ENCODE measurements at places on chromosomes 12 and 14.

DNA sequence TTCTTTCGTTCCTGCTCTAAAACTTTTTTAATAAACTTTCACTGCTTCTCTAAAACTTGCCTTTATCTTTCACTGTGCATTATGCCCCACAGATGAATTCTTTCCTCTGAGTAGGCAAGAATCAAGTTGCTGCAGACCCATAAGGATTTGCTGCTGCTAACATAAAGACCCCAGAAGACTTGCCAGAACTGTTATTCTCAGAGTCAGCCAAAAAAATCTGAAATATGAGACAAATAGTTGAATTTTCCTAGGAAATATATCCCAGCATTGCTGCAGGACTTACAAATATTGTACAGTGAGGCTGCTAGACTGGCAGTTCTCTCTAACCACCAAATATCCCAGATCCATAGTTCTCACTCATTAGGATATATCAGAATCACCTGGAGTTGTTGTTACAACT lies 349.1 kb upstream of the FLRT2 start:
- no peak for DNase-seq

DNA sequence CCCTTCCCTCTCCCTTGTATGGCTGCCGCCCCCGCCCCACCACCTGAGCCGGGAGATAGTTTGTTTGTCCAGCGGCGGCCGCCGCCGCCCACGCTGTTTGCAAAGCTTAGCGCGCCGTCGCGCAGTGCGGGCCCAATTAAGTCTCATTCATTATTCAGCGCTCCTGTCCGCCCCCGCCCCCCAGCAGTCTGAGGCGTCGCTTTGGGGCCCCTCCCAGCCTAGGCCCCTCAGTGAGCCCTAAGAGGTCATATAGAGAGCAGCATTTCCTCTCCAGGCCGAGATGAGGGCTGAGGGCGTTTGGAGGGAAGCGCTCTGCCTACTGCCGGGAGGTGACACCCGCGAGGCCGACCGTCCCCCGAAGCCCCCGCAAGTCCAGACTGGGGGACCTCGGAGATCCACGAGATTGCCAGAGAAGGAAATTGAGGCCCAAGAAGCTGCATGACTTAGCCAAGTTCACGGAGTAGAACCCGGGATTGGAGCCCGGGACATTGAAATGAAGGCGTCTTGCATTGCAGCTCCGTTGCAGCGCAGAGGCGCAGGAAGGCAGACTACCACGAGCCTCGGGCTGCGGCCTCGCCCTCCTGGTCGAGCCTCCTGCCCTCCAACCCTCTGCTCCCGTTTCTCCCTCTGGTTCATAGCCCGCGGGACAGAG lies at the start of gene DNAJC22:
DNAJC22 (plus strand) TSS at position 230 of the 652 bp plus-strand sequence. CDS start 1,985 bp downstream, outside the sequence.
- DNase-seq: no peak

DNA sequence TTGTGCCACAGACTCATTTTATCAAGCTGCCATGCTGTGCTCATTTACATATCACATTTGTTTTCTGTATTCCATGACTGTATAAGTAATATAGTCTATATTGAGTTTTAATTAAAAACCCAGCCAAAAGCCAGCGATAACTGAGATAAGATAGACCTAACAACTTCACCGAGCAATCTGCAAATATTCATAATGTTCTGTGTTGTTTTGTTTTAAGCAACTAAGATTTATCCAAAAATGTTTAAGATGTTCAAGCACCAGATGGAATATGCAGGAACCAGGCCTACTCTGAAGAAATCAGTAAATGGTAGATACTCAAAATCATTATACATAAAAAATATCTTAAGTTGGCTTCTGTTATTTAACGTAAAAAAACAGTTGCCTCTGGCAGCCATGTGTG lies 295.3 kb downstream of the ITPR2 start:
- no peak for DNase-seq

DNA sequence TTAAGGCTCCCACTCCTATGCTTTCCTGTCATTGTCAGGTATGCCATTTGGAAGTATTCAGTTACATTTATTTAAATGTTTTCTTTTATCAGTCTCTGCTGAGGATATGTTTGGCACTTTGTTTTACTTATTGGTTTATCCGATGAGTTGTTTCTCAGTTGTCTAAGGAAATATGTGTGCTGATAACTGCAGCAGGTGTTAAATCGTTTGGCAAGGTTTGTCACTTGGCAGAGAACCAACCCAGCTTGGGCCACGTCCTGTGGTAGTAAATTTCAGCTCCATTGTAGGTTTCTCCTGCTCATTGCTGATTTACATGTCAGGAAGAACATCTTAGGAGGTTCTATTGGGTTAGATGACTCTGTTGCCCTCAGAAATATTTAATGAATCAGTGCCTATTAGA lies 22.0 kb upstream of the MGST1 start:
- DNase-seq: no peak

DNA sequence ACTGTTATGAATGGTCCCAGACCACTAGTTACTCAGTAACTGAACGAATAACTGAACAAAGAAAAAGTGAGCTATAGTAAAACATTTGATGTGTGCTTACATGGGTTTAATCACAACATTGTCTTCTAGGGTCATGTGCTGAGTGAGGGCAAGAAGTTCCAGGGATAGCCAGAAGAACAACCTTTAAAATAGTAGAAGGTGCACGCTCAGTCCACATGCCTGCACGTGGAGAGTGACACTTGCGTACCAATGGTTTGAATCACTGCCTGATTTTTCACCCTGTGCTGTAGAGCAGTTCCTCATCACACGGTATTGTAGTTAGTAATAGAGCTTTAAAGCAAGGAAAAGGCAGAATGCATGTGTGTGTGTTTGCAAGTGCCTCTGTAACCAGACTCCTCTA lies 224.2 kb downstream of the EGLN3 start:
- DNase-seq: no peak

GRCh38 chr14:101234999-101235334 lies 326.3 kb upstream of the DIO3 start:
- DNase-seq: no peak

GRCh38 chr14:87745507-87746118 lies 247.4 kb downstream of the GALC start:
- DNase-seq: no peak

GRCh38 chr12:57490126-57490525 lies 2.3 kb downstream of the MARS1 start:
- DNase-seq: no peak

DNA sequence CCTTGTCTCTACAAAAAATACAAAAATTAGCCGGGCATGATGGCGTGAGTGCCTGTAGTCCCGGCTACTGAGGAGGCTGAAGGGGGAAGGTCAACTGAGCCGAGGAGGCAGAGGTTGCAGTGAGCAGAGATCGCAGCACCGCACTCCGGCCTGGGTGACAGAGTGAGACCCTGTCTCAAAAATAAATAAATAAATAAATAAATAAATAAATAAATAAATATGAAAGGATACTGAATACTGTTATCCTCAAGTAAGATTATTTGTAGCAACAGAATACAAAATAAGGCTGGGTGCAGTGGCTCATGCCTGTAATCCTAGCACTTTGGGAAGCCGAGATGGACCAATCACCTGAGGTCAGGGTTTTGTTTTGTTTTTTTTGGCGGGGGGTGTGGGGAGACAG lies 1.9 kb downstream of the RNF41 start:
- no peak for DNase-seq

GRCh38 chr14:76909266-76909665 lies 83.1 kb downstream of the LRRC74A start:
- DNase-seq: no peak

- no peak for DNase-seq
These were observed 50.5 kb downstream of the IRF2BPL start for GRCh38 chr14:76977793-76978720.

DNA sequence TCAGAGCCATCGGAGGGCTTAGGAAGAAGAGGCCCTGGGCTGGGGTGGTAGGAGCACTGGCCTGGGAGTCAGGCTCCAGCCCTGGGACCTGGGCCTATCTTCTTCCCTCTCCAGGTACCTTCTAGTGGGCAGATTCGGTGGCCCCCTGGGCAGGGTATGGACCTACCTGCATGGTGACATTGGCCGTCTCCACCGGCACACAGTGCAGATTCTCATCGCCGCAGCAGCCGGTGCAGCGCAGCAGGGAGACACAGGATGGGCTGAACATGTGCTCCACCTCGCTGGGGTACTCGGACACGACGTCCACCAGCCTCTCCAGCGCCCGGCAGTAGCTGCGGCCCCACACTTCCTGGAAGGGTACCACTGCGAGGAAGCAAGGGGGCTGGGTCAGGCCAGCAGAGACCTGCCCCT lies 6.2 kb downstream of the PGF start:
- no peak for DNase-seq

GRCh38 chr12:67720351-67720856 lies 71.9 kb downstream of the DYRK2 start:
- DNase-seq: no peak
